ENCODE measurements at places on chromosomes 5 and 9.

DNA sequence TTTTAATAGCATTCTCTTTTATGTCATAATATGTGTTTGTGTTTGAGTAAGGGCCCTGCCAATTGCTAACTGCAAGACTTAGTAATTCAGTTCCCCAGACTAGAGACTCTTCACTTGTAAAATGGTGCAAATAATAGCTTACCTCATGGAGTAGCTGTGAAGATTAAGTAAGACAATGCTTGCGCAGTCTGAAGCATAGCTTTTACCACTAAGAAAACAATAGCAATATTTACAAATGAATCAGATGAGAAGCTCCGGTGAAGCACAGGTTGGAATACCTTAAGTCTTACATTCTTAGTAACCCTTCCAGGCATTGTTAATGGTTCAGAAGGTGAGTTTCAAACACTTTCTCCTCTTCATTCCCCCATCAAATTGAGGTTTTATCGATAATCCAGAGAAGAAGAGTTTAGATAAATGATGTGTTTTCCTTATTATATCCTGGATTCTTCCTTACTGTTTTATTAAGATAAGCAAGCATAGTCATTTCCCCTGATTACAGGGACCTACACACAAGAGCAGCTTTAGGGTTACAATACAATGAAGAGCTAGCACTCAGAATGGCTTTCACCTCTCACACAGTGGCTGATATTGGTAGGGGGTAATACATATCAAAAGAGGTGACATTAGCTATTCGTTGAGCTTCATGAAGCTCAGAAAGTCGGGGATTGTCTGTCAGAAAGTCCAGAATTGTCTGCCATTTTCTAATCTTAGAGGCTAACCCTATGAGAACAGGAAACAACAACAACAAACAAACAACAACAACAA is 96.4 kb upstream of the EDIL3 start:
- DNase-seq = no peak

GRCh38 chr9:1298046-1298445 is 247.9 kb downstream of the DMRT2 start:
- DNase-seq = no peak

- DNase-seq = no peak
Measured at GRCh38 chr5:172404746-172405145, 49.6 kb downstream of the SH3PXD2B start.

- DNase-seq = no peak
Measured at GRCh38 chr9:120446671-120447070, 133.3 kb downstream of the CDK5RAP2 start.

DNA sequence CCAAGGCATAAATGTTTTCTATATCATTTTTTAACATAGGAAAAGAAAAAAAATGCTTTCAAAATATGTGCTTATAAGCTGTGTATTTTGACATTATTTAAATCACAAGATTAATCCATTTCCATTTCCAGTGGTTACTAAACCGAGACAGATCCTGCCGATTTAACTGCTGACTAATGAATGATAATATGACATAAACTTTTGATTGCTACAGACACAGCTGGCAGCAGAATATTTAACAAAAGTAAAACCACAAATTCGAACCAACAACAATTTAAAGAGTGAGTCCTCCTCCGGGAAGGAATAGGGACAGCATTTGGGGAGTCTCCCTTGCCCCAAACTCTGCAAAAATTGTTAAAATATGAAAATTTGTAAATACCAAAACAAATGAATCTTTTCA is 401.3 kb upstream of the DAB2 start:
- DNase-seq = no peak

GRCh38 chr5:139068494-139069151 is 129.5 kb downstream of the SIL1 start:
- no peak for DNase-seq

DNA sequence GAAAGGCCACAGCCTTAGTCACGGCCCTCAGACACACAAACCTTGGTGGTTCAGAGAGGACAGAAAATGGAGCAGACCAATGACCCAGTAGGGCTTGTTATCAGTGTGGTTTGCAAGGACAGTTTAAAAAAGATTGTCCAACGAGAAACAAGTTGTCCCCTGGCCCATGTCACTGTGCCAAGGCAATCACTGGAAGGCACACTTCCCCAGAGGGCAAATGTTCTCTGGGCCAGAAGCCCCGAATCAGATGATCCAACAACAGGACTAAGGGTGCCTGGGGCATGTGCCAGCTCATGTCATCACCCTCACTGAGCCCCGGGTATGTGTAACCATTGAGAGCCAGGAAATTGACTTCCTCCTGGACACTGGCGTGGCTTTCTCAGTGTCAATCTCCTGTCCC is 950.1 kb upstream of the CTNND2 start:
- no peak for DNase-seq

- DNase-seq = peak; percentile 53
Measured at GRCh38 chr5:169717288-169717687, 80.2 kb downstream of the DOCK2 start.

GRCh38 chr5:92687821-92688722 is 892.9 kb downstream of the NR2F1-AS1 start:
- no peak for DNase-seq

- DNase-seq = no peak
Measured at GRCh38 chr9:107541523-107541922, 52.0 kb upstream of the KLF4 start.

DNA sequence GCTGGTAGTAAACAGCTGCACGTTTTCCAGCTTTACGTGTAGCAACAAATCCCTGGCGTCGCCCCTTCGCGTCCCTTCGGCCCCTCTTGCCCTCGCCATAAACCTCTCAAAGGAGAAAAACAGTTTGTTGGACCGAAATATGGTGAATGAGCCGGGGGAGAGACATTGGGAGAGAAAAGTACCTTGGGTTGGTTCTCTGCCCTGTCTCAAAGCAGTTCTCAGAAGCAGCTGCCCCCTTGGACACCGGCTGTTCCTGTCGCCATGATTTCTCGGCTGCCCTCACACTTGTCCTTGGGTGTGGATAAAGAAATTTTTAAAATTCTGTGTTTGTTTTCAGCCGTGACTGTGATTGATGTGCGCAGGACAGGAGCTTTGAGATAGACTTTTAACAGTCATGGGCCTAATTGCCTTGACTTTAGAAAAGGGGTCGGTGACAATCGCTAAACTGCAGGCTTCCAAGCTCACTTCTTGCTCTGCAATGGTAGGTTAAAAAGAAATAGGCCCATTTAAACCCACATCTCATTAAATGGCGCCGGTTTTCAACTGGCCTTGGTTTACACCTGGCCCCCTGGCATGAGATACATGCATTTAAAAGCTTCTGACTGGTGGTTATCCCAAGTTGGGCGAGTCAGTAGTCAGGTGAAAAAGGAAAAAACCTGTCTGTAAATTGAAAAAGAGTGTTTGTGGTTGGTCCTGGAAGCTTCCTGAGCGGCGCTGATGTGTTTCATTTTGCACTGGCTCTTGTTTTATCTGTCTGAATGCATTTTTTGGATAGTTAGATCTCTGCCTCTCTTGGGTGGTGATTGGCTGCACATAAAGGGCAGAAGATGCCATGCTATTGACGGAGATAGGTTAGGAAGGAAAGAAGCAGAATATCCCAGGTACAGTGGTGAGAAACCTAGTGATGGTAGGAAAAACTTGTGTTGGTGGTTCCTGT is 983 bp downstream of the RCL1 start:
- DNase-seq = no peak

- no peak for DNase-seq
Measured at GRCh38 chr5:1734908-1735289, 64.7 kb downstream of the MRPL36 start.

- DNase-seq = no peak
Measured at GRCh38 chr9:124030969-124031451, 19.4 kb downstream of the LHX2 start.

DNA sequence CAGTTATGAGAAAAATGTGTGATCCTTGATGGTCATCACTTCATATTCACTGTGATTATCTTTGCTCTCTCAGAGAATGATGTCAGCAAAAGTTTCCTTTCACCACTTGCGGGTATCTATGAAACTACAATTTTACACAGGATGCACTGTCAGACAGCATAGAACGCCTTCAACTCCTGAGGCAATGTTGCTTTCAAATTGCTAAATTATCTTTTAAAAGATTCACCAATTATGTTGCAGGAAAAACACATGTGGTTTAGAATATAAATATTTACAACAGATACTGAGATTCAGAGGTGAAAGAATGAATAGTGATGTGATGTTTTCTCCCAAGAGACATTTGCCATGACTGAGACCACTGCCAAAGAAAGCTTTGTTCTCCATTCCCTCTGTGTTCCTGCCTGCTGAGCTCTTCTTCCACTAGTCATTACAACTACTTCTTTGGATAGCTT is 879.8 kb upstream of the DMAC1 start:
- no peak for DNase-seq

GRCh38 chr9:84139296-84140070 is 158.9 kb downstream of the RMI1 start:
- peak; percentile 86 for DNase-seq

DNA sequence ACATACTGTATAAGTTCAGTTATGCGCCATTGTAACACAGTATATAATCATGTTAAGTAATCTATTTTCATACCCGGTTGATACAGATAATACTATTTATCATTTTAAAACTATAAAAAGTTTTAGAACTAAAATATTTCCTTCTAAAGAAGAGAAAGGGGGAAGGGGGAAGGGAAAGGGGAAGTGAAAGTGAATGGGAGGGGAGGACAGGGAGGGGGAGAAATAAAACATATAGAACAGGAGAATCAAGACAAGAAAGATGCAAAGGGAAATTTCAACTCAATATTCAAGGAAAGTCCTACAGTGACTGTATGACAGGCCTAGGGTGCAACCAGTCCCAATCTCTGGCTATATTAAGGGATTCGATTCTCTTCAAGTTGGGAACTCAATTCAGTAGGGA is 1278.8 kb downstream of the MAT2B start:
- DNase-seq = no peak

DNA sequence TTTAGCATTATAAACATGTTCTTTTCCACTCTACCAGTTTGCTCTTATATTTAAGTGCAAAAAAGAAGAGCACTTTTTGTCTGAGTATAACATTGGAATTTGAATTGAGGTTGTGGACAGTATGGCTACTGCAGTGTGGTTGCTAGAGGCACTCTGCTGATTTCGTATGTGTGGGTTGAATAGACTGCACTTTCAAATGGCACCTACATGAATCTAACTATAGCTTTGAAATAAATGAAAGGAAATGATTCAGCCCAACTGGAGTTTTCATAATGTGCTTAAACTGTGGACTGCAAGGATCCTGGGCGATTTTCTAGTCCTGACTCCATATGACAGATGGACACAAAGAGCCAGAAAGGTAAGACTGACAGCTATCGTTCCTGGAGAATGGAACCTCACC is 657.6 kb upstream of the RIOK2 start:
- DNase-seq = peak; percentile 36

DNA sequence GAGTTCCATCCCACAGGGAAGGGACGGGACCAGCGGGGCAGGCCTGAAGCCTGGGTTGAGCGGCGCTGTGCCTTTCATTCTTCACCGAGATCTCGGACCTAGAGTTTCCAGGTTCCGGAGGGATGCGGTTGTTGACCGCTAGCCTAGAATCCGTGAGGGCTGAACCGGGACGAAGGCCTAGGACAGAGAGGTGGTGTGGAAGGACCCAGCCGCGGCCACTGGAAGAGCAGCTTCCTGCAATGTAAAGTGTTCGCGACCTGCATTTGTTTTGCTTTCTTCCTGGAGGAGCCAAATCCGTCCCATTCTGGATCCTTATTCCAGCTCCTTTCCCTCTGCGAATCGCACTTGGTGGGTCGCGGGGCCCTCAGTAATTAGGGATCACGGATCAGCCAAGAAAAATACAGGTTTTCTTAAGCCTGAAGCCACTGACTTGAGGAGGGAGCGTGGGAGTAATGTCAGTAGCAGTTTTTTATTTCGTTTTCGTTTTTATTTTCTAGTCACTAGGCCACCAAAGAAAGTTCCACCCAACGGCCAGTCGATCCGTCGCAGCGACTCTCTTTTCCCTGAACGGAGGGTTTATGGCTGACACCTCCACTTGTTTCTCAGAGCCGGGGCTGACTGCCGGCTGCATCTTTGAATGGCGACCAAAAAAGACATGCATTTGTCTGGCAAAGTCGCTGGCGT is 48.6 kb downstream of the ANXA2R start:
- DNase-seq = no peak

DNA sequence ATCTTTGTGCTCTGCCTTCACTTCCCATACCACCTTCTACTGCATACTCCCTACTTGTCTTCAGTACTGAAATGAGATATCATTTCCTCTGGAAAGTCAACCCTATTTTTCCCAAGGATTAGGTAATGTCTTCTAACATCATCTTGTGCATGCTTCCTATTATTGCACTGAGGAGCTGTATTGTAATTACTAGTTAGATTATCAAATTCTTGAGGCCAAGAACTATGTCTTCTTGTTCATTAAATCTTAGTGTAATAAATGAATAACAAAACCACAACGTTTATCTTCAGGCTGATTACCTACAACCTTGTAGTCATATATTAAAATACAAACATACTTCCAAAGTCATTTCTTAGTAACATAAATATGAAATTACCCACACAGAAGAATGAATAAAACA is 87.9 kb upstream of the POU5F2 start:
- no peak for DNase-seq

DNA sequence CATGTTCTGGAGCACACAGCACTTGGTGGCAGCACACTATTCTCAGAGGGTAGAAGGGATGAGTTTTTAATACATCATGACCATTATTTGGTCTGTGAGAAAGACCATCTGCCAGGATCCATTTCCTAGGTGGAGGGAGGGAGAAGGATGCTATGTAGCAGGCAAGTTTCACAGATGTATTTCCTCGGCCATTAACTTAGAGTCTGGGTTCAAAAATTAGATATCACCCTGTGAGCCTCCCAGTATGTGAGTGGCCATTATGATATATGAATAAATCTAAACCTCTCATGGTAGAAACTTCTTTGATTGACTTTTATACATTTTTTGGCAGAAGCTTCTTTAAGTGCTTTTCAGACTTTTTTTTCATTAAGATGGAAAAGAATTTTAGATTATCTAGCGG is 133.9 kb downstream of the SREK1 start:
- DNase-seq = no peak

GRCh38 chr5:169567079-169567478 is 16.5 kb upstream of the SPDL1 start:
- no peak for DNase-seq

DNA sequence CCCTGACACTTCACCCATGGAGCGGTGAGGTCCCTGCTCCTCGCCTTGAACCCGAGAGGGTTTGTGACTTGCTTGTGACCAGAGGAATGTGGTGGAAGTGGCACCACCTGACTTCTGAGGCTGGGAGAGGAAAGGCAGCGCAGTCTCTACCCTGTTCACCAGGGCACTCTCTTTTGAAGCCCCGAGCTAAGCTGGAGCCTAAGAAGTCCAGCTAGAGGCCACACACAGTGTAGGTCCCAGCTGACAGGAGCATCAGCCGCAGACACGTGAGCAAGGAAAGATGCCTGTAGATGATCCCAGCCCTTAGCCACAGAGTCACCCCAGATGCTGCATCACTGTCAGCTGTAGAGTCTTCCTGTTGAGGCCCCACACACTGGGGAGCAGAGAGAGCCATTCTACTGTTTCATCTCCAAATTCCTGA is 1.7 kb upstream of the ANGPTL2 start:
- DNase-seq = no peak

- no peak for DNase-seq
Measured at GRCh38 chr5:66795682-66796081, 199.5 kb downstream of the MAST4 start.

Measured in pulmonary artery endothelial cell (primary cell).